Stimulated activated CD4-positive, alpha-beta T cell treated with anti-CD3 and anti-CD28 coated beads, Interleukin-4, amount 100 ng/mL, for 1 hour (primary cell): ENCODE measurements at places on chromosomes 7 and 10.
A peak's percentile ranks its signal among the peaks of the same experiment; 100 is the strongest.

GRCh38 chr7:90747516-90747915 lies 151.4 kb downstream of the CDK14 start:
- no peak for DNase-seq

GRCh38 chr7:94338921-94339371 lies 55.7 kb upstream of the COL1A2 start:
- DNase-seq = no peak

DNA sequence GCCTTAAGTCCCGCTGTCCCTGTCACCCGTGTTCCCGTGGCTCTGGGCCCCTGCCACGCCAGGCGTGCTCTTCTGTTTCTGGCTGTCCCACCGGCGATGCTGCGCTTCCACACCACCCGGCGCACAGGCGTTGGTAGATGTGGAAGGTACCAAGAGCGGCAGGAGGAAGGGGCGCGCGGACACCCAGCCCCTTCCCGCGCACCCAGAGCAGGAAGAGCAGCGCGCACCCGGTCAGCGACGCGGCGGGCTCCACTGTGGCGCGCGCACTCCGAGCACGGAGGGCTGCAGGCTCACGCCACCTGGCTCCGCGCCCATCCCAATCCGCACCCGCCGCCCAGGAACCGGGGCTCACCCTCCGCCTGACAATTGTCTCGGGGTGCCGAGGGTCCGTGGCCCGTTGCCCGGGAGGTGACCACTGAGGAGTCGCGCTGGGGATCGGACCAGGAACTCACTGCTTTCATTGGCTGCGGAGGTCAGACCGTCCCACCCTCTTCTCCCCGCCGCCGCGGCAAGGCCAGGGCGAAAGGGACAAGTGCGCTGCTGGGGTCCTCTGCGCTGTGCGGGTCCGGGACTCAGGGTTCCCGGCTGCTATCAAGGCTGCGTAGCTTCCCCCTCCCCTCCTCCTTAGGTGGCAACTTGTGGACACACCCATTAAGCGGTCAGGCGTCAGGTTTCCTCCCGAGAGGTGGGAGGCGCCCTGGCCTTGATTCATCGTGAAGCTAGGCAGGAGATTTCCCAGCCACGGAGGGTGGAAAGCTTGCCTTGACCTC lies 121.6 kb upstream of the ZNF92 start:
- no peak for DNase-seq

GRCh38 chr7:22709857-22710256 lies 17.1 kb upstream of the IL6 start:
- no peak for DNase-seq

DNA sequence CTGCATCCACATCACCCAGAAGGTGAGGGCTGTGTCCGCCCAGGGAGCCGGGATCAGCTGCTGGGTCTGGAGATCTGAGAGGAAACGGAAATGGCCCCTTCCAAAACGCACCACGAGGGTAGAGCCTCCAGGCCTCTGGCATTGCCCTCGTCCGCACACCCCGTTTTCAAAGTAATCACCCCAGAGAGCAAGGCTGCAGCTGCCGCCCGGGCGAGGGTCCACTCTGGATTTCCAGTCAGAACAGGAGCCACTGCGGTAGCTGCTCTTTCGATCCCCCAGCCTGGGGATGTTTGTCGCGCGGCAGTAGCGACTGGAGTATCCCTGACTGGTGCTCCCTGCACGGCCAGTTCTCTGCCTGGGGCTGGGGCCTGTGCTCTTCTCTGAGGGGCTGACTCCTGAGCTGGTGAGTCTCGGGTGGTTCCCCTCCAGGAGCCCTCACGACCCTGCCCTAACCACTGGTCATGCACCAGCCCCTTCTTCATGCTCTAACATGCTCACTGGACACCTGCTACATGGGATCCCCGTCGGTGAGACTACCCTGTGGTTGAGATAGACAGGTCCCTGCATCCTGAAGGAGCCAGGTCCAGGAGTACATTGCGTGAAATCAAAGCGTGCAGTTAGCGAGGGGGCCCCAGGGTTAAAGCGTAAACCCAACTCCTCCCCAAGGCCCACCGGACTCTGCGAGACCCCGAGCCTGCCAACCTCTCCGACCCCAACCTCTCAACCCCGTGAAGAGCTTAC lies 99.2 kb downstream of the FOXL3 start:
- no peak for DNase-seq

DNA sequence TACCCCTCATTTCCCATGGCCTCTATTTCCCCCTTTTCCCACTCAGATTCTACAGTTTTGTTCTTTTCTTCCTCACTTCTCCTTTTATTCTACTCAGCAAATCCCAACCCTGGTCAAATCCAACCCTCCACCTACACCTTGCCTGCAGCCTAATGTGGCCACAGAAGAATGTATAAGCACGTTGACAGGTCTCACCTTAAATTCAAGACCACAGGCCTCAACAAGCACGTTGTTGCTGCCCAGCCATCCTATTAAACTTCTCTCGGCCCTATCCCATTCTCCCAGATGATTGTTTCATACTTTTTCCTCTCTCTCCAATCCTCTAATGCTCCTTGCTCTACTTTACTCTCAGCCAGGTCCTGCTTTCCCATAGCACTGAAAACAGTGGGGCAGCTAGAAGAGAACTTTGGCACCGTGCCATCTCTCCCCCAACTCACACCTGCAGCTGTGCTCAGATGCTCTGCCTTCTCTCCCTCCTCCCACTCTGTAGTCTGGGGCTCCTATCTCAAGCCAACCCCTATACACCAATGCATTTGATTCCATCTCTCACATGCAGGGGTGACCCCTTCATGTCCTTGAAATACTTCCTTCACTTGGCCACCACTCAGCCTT lies 6.8 kb upstream of the EIF3A start:
- no peak for DNase-seq

GRCh38 chr7:133315332-133316040 lies 62.6 kb downstream of the EXOC4 start:
- DNase-seq = no peak

GRCh38 chr10:123573236-123574108 lies 92.7 kb upstream of the GPR26 start:
- peak; percentile 41 for DNase-seq

DNA sequence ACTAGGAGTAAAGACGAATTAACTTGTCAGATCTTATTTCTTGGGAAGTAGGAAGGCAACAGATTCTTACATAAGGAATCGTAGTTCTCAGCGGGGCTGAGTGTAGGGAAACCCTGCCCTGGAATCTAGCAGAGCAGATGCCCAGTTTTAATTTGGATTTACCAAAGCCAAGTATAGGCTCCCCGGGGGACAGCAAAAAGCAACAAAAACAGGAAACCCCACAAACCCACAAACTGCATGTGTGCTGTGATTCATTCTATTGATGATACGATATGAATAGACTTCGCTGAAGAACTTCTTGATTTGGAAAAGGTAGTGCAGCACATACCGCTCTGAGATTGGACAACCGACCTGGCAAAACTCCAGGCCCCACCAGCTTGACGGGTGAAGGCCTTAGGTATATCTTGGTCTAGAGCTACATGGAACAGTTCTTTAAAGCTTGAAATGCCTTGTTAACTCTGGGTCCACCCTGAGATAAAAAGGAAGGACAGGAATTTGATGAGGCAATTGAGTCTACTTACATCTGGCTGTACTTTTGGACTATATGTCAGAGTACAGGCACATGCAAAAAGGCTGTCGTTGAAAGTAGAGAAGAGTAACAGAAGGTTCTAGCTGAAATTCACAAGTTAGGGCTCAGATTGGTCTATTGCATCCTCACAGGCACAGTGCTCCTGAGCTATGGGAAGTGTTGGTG lies 49.1 kb downstream of the STRA8 start:
- DNase-seq = no peak

- DNase-seq = no peak
Observed at GRCh38 chr7:25308906-25309705, 80.8 kb upstream of the NPVF start.

GRCh38 chr7:129875745-129876411 lies 76.9 kb downstream of the UBE2H start:
- no peak for DNase-seq

DNA sequence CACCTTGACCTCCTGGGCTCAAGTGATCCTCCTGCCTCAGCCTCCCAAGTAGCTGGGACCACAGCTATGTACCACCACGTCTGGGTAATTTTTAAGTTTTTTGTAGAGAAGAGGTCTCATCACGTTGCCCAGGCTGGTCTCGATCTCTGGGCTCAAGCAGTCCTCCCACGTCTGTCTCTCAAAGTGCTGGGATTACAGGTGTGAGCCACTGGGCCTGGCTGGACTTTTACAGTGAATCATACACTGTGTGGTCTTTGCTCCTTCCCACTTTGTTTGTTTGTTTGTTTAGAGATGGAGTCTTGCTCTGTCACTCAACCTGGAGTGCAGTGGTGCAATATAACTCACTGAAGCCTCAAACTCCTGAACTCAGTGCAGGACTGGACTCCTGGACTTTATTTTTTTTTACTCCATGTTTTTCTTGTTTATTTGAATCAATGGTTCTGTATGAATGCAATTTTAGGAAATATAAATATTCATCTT lies 12.5 kb downstream of the PPIA start:
- no peak for DNase-seq

- no peak for DNase-seq
Observed at GRCh38 chr7:156480671-156481070, 159.9 kb upstream of the RNF32 start.

- no peak for DNase-seq
Observed at GRCh38 chr7:18445916-18446520, 49.5 kb upstream of the HDAC9 start.

- no peak for DNase-seq
Observed at GRCh38 chr7:112067200-112067599, 139.0 kb downstream of the DOCK4 start.

GRCh38 chr10:97861097-97861750 lies 11.6 kb downstream of the GOLGA7B start:
- no peak for DNase-seq

DNA sequence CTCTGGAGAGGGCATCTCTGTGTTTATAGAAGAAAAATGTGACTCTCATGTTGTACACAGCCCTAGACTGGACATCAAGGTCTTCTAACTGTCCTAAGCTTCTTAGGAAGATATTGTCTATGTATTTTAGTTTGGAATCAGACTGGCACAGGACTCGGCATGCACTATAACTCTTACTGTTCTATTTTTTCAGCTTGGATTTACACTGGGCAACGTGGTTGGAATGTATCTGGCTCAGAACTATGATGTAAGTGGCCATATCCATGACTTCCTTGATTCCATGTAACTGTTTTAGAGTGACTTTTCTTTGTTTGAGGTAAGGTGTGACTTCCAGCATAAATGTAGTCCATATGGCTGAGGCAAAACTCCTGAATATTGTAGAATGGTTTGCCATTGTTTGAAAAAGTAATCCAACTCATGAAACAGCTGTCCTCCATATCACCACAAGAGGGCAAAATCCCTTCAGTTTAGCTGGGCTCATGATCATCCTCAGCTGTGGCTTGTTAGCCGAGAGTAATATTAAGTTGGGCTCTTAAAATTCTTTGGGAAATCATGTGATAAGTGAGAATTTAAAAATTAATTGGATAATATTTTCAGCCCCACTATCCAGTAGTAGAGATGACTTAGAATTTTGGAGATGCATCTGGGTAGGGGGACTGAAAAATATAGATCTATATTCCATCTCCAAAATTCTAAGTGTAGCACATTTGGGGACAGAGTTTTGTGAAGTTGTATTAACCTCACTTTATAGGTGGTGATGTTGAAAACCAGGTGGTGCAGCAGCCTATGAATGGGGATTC lies 10.4 kb downstream of the STMP1 start:
- no peak for DNase-seq

DNA sequence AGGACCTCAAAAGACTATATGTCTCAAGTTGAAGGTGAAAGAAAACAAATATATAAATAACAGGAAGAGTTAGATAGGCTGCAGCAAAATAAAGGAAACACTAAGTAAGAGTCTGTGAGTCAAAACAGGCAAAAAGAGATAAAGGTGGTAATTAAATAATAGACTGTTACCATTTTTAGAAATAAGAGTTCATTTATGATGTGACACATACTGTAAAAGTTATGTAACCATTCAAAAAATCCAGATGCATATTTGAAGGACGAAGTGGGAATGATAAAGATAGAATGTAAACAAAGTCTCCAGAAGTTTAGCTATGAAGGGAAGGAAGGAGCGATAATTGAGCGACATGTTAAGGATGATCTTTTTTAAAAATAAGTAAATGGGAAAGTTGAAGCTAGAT lies 50.5 kb downstream of the HECTD2 start:
- no peak for DNase-seq

- no peak for DNase-seq
Observed at GRCh38 chr10:104641937-104642657, 1.0 kb downstream of the SORCS3 start.

DNA sequence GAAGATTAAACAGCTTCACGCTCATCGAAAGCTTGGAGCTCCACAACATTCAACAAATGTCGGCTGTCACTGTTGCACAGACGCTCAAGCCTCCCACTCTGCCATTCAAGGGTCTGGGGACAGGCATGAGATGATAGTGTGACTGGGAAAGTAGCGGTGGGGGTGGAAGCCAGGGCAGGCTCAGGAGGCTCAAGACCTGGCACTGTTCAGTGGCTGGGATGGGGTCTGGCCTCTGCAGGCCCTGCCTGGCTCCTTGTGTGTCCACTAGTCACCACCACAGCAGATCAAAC lies 13.5 kb upstream of the GTPBP4 start:
- no peak for DNase-seq

DNA sequence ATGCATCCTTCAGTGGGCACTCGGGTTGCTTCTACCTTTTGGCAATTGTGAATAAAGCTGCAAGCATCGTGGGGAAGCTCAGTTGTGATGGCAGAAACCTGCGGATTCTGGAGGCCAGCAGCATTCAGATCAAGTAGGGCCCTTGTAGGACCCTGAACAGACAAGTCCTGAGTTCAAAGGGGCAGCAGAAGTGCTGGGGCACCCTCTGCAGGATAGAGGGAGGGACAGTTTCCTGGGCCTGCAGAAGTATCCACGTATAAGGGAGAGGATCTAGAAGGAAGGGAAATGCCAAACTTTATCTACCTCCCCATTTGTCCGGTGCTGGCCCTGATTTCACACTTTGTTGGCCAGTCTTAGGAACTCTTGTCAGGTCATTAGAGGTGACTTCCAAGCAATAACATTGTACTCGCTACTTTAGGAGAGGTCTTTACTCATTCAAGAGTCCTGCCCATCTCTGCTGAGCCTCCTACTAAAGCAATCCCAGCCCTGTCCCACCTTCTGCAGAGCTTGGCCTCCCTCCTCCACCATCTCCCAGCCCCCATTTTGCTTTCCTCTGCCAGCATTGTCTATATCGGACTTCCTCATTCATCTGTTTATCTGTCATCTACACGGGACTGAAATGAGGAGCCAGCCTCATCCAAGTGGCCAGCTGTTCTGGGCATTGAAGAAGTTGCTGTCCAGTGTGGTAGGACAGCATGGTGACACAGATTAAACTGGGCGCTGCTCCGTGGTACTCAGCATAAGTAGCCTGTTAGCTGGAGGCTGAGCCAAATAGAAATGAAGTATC lies 26.6 kb upstream of the R3HCC1L start:
- DNase-seq = no peak

GRCh38 chr10:15863733-15864132 lies 3.4 kb upstream of the MINDY3 start:
- DNase-seq = no peak

DNA sequence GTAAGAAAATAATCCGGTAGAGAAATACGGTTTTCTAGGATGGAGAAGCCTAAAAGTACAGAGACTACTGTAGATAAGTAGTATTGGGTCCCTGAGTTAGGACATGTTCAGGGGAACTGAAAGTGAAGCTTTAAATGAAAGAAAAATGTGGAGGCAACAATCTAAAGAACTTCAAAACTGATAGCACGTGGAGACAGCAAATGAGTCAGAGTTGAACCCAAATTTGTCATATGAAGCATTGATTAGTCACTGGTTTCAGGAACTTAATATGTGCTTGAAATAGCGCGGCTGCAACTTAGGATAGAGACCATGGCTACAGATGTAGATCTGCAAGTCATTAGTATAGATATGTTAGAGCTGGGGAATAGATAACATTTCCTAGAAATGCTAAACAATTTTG lies 1138.6 kb upstream of the SORCS1 start:
- DNase-seq = no peak
